ENCODE measurements at places on chromosomes 12 and 14. TPM values are rescaled to one million over a fixed set of nuclear protein-coding genes. Genes with fewer than 3 reads are reported as not detected.

DNA sequence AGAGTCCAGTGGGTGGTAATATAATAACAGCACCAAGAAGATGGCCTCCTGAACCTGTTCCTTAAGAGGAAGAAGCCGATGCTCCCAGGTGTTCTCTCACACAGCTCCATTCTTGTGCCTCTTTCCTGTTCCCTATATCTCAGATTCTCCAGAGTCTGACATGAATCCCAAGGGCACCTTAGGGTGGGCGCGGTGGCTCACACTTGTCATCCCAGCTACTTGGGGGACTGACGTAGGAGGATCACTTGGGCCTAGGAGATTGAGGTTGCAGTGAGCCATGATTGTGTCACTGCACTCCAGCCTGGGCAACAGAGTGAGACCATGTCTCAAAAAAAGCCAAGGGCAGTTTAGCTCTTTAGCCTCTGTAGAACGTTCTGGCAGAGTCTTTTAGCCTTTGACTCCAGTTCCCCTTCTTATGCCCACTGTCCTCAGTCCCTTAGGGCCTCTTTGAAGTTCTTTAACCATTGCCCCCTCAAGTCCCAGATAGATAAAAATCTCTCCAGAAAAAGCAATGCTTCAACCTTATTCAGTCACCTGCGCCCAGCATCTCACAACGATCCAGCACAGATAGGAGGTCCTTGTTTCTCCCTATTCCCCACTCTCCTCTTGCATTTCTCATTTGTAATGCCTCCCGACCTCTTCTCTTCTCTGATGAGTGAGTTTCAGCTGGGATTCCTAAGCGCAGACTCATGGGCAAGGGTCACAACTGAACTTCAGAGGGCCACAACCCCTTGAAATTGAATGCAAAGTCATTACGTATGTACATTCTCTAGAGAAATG is 4.7 kb downstream of the CCDC184 start:
- no peak for DNase-seq

DNA sequence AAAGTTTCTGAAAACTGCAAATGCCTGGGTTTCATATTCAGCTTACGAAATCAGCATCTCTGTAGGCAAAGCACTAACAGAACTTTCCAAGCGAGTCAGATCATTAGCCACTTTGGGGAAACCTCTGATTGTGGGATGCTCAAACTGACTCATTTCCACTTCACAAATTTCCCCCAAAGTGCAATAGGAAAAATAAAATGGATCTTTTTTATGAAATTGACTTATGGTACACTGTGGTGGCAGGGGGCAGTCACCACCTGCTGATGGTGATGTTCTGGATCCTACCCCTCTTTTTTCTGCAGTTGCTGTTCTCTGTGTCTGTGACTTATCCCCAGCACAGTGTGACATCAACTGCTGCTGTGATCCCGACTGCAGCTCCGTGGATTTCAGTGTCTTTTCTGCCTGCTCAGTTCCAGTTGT is 5.6 kb downstream of the TCTN1 start:
- no peak for DNase-seq

- no peak for DNase-seq
These were observed 77.7 kb downstream of the ETV6 start for GRCh38 chr12:11727133-11727664.

RNASE4 gene
- 67.0 TPM for total RNA-seq

CD163 gene
- 943 TPM for total RNA-seq

DNA sequence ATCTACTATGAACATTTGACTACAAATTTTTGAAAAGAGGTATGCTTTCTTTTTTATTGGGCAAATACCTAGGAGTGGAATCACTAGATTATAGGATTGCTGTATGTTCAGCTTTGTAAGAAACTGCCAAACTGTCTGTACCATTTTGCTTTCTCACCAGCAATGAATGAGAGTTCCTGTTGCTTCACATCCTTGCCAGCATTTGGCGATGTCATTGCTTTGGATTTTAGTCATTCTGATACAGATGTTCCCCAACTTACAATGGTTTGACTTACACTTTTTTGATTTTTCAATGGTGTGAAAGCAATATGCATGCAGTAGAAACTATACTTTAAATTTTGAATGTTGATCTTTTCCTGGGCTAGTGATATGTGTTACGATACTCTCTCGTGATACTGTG is 328.7 kb downstream of the RAD51B start:
- DNase-seq, result no peak

GRCh38 chr12:119283310-119283709 is 51.2 kb upstream of the CCDC60 start:
- no peak for DNase-seq

CNTN1 gene
- 1.5 TPM for total RNA-seq

- DNase-seq, result no peak
These were observed 139.3 kb downstream of the CALM1 start for GRCh38 chr14:90536092-90536491.

GRCh38 chr12:56420411-56420810 is 28.8 kb downstream of the TIMELESS start:
- no peak for DNase-seq

DNA sequence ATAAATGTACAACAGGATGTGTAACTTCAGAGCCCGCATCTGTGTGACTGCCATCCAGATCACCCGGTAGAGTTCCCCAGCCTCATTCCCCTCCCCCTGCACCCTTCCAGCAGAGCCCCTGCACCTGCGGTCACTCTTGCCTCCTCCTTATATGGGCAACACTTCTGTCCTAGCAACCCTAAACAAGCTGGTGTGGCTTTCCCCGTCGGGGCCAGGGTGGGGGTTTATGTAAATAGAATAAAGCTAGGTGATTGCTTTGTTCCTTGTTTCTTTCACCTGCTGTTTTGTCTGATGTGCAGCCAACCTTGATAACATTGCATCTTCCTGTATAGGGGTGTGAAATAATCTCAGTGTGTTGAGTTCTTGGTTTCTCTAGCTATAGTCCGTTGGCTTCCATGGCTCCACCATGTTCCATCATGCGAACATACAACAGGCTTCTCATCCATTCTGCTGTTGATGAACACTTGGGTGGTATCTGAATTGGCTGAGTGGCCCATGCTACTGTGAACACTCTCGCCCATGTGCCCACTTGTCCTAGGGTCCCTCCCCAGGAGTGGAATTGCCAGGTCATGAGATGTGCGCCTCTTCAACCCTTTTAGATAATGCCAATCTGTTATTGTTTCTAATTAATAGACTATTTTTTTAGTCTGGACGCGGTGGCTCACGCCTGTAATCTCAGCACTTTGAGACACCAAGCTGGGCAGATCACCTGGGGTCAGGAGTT is 102.2 kb downstream of the KIF26A start:
- no peak for DNase-seq

NAB2 gene
- total RNA-seq, result 22.1 TPM

DNA sequence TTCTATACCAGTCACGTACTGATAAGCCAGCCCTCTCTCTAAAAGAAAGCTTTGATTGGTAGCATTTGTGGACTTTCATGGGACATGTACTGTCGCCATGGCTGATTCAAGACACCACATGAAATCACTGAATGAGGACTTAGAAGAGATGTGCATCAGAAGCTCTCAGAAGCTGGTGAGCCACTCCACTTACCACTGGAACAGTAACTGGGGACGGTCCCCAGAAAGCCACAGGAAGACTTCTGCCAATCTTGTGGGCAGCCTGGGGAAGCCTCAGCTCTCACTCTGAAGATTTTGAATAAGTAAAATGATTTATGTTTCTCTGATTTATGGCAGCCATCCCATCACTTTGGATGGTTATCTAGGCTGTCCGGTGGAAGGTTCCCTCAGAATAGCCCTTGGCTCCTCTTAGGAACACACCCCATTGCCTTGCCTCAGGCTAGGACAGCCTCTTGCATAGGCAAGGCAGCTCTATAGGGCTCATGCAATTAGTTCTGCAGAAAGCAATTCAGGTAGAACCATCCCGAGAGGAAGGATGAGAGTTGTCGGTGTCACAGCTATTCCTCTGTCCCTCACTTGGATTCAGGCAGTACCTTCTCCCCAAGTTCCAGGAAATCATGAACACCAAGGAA is 9.8 kb downstream of the DHRS1 start:
- no peak for DNase-seq

NEUROD4 gene
- not detected for total RNA-seq

- peak; percentile 37 for DNase-seq
These were observed 67.3 kb upstream of the BICD1 start for GRCh38 chr12:32039347-32039746.

DNA sequence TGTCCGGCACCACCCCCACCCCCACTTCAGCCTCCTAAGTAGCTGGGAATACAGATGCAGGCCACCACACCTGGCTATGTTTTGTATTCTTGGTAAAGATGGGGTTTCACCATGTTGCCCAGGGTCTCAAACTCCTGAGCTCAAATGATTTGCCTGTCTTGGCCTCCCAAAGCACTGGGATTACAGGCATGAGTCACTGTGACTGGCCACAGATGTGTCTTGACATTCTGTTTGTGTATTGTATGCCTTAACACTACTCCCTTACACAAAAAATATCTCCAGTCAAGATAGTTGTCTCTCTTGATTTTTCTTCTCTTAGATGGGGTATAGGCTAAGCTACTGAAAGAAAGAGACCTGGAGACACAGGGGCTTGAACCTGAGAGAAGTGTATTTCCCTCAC is 17.6 kb downstream of the CLEC14A start:
- DNase-seq, result no peak

GRCh38 chr14:79395061-79395460 is 816.2 kb downstream of the DIO2 start:
- no peak for DNase-seq

GRCh38 chr14:60573943-60574495 is 65.1 kb downstream of the SIX6 start:
- DNase-seq, result no peak

GRCh38 chr14:103916636-103917262 is 11.5 kb upstream of the TDRD9 start:
- DNase-seq, result no peak

GRCh38 chr12:65891987-65892481 is 67.8 kb downstream of the HMGA2 start:
- DNase-seq, result no peak

- DNase-seq, result no peak
These were observed 2.1 kb downstream of the WASHC4 start for GRCh38 chr12:105109465-105110212.

SPX gene
- 0.45 TPM for total RNA-seq

GRCh38 chr12:128991716-128992115 is 138.4 kb downstream of the GLT1D1 start:
- DNase-seq, result no peak

IL23A gene
- total RNA-seq, result 0.55 TPM

GRCh38 chr12:54740882-54741281 is 92.7 kb upstream of the DCD start:
- no peak for DNase-seq
